ENCODE measurements at places on chromosomes 3 and 15.

GRCh38 chr15:79595306-79595705, 163.2 kb downstream of the MINAR1 start:
- no peak overlapping the region for H3K27ac ChIP-seq
- H3K27me3 ChIP-seq: no peaks in the 10 kb centered on the region
- DNase-seq: peak; percentile 50
- no peaks in the 10 kb centered on the region for H3K4me1 ChIP-seq

DNA sequence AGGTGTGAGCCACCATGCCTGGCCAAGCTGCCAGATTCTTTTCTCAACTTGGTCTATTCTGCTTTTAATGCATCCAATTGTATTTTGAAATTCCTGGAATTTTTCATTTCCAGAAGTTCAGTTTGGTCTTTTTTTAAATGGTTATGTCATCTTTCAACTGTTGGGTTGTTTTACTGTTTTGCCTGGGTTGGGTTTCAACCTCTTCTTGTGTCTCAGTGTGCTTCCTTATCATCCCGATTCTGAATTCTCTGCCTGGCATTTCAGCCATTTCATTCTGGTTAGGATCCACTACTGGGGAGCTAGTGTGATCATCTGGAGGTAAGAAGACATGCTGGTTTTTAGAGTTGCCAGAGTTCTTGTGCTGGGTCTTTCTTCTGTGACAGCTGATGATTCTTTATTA, 61.5 kb downstream of the LRRC49 start:
- DNase-seq: no peak
- H3K27me3 ChIP-seq: no peaks in the 10 kb centered on the region
- no peak overlapping the region for H3K4me3 ChIP-seq
- no peak overlapping the region for H3K27ac ChIP-seq

GRCh38 chr3:135324301-135324700, 529.2 kb downstream of the EPHB1 start:
- H3K27ac ChIP-seq: no peak overlapping the region
- H3K36me3 ChIP-seq: no peaks in the 10 kb centered on the region
- no peak overlapping the region for H3K4me3 ChIP-seq

DNA sequence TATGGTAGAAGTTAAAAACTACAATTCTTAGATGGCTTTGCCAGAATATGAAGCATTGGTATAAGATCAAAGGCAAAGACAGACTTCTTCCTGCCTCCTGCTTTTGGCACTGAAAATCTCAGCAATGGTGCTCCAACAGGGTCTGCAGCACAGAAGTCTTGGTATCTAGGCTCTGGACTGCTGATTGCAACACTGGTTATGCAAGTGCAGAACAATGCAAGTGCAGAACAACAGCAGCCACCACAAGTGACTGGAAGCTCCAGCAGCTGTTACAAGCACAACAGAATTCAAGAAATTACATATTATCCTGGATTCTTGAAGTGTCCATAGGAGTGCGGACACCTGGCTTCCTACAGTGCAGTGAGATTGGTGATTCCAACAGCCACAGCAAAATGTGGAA, 33.7 kb downstream of the ZBTB20 start:
- H3K27me3 ChIP-seq: no peaks in the 10 kb centered on the region
- H3K36me3 ChIP-seq: no peaks in the 10 kb centered on the region
- DNase-seq: no peak
- no peak overlapping the region for H3K4me3 ChIP-seq

GRCh38 chr3:1962396-1963088, 136.1 kb upstream of the CNTN4 start:
- H3K4me1 ChIP-seq: no peaks in the 10 kb centered on the region
- DNase-seq: no peak
- no peaks in the 10 kb centered on the region for H3K27me3 ChIP-seq
- H3K36me3 ChIP-seq: no peaks in the 10 kb centered on the region

DNA sequence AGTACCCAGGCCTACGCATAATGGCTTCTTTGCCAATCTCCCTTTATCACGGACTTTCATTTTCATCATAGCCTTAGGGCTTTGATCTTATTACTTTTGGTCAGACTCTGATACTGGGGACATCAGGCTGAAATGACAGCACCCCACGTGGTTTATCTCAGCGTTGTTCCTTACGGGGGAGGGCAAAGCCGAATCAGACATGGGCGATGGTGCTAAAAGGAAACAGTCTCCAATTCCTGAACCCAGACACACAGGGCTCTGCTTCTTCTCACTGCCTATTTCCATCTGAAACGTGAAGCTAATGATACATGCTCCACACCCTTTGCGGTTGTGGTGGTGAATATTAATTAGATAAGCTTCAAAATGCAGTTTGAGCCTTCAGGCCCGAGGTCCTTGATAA, 59.4 kb upstream of the CD47 start:
- H3K36me3 ChIP-seq: no peaks in the 10 kb centered on the region
- no peaks in the 10 kb centered on the region for H3K4me1 ChIP-seq
- no peak overlapping the region for H3K4me3 ChIP-seq
- DNase-seq: no peak

- H3K36me3 ChIP-seq: no peaks in the 10 kb centered on the region
- no peak overlapping the region for H3K4me3 ChIP-seq
- no peak for DNase-seq
- no peaks in the 10 kb centered on the region for H3K4me1 ChIP-seq
- H3K27me3 ChIP-seq: no peaks in the 10 kb centered on the region
Measured at GRCh38 chr3:40167958-40168357, 141.5 kb upstream of the EIF1B start.

DNA sequence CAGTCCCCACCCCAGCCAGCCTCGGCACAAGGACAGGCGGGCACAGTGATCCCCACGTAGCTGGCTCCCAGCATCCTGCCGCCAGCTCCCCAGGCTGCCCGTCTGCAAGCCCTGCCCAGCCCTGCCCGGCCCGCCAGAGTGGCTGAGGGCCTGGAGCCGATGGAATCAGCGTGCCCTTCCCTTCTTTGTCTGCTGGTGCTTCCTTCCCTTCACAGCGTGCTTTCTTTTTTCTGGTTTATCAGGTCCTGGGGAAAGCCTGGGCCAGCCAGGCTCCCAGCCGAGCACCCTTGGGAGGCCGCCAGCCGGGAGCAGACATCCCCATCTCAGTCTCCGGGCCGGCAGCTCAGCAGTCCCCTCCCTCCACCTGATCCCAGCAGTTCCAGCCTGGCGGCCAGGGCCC, 54.7 kb upstream of the SMAD6 start:
- no peaks in the 10 kb centered on the region for H3K27me3 ChIP-seq
- no peaks in the 10 kb centered on the region for H3K36me3 ChIP-seq
- H3K4me3 ChIP-seq: no peak overlapping the region
- no peak for DNase-seq
- H3K4me1 ChIP-seq: peaks cover 9% of the 10 kb centered on the region

- DNase-seq: peak; percentile 55
- H3K4me1 ChIP-seq: peaks cover 47% of the 10 kb centered on the region
- H3K36me3 ChIP-seq: no peaks in the 10 kb centered on the region
- no peaks in the 10 kb centered on the region for H3K27me3 ChIP-seq
- H3K27ac ChIP-seq: no peak overlapping the region
Measured at GRCh38 chr15:31302029-31302657, 24.5 kb upstream of the KLF13 start.

DNA sequence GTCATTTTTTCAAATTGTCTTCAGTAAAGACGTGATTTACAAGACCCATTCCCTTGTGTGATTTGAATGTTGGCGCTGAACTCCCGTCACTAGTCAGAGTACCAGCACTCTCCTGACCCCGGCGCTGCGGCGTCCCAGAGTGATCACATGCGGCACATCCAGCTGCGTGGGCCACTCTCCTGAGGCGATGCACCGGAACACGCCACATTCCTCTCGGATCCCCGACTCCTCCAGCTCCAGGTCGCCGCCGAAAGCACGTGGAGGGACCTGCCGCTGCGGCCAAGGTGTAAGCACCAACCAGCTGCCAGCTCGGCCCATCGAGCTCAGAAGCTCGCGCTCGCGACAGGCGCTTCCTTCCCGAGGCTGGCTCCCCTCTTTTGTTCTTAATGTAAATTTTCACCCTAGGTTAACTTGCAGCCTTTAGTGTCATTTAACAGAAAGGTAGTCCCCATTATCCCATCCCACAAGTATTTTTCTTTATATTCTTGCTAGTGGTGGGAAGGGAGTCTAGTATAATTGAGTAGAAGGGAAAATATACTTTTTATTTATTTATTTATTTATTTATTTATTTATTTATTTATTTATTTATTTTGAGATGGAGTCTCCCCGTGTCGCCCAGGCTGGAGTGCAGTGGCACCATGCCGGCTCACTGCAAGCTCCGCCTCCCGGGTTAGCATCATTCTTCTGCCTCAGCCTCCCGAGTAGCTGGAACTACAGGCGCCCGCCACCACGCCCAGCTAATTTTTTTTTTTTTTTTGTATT, 61.7 kb upstream of the VGLL3 start:
- no peaks in the 10 kb centered on the region for H3K36me3 ChIP-seq
- no peak overlapping the region for H3K27ac ChIP-seq
- no peaks in the 10 kb centered on the region for H3K4me1 ChIP-seq

Measured in esophagus muscularis mucosa (tissue), 4 donors.